GF-D8 (cell line): ENCODE measurements at places on chromosomes 13 and 19.

GRCh38 chr13:99382428-99383133, 75.4 kb upstream of the GPR183 start:
- DNase-seq: no peak

- DNase-seq: no peak
These were observed 19.2 kb upstream of the ZC3H13 start for GRCh38 chr13:46071590-46072249.

DNA sequence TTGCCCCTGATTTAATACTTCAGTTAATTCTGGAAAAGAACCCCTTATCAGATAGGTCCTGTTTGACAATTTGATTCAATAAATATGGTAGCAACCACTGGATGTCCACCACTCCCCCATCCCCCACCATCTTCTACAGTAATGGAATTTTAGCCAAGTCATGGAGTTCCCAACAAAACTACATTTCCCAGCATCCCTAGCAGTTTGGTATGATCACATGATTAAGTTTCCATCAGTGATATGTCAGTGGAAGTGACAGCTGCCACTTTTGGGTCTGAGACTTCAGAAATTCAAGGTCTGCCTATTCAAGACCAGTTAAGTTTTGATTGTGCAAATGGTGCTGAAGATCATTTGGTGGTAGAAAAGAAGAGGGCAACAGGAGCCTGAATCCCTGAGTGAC, 85.5 kb downstream of the CACNA1A start:
- no peak for DNase-seq

DNA sequence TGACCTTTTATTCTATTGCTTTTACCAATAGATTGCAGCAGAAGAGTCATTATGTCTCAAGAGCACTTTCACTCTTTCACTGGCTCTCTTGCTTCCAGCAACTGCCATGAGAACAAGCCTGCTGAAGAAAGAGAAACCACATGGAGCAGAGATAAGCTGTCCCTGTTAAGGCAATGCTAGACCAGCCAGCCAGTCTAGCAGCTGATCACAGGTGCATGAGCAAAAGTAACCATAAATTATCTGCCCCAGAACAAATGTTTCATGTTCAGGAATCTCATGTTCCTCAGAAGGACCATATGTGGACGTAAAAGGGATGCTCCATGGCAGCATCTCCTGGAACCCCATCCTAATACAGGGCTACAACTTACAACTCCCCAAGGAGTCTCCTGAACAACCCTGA, 20.4 kb upstream of the DCLK1 start:
- DNase-seq: no peak

DNA sequence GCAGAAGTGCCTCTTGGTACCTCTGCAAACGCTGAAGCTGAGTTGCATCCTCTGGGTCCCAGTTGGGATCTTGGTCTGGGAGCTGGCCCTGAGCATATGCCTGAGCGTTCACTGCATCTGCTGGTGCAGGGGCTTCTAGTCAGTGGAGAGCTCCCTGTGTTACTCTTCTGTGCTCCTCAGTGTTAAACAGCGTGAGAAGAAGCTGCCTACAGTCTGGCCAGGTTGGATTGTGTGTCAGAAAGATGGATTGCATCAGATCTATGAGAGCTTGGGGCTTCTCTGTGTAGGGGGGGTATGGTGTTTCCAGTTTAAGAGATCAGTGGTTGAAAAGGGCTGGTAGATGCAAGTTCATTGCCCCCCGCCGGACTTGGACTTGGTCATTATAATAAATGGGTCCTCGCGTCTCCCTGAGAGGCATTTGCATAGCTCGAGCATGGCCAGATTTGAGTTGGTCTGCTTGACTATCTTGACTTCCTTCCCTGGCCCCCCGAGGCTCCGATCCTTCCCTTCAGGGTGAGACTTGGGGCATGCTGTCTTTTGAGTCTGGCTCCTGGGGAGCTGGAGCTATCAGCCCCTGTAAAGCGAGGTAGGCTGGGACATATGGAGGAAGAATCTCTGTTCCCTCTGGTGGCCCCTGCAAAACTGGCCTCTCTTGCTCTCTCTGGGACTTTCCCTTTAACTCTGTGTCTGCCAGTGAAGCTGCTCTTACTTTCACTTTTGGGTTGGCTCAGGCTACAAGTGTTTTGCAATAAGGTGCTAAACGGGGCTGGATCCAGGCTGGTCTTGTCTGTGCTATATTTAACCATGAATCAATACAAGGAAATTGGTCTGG, 52.9 kb downstream of the OR10H4 start:
- DNase-seq: no peak

- no peak for DNase-seq
These were observed 10.3 kb downstream of the PDE4A start for GRCh38 chr19:10430505-10431253.

- no peak for DNase-seq
These were observed 115.1 kb downstream of the KCNRG start for GRCh38 chr13:50130123-50130946.
